ENCODE measurements at places on chromosomes 2 and 18.

GRCh38 chr2:219967247-219968245, 340.1 kb downstream of the SLC4A3 start:
- DNase-seq: no peak

DNA sequence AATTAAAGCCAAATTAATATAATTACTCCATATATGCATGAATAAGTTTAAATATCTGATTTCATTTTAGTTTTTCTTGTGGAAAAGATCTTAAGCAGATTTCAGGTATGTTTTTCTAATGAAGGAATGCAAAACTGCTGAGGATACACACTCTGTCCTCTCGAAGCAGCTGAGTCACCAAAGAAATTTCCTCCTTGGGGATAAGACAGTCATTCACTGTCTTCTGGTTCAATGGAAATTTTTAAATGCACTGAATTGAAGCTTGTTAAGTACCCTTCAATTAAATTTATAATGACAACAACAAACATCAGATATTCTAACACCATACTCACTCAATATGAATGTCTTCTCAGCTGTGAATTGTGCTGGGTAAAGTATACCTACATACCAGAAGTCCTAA, 101.5 kb upstream of the DNER start:
- DNase-seq: no peak

DNA sequence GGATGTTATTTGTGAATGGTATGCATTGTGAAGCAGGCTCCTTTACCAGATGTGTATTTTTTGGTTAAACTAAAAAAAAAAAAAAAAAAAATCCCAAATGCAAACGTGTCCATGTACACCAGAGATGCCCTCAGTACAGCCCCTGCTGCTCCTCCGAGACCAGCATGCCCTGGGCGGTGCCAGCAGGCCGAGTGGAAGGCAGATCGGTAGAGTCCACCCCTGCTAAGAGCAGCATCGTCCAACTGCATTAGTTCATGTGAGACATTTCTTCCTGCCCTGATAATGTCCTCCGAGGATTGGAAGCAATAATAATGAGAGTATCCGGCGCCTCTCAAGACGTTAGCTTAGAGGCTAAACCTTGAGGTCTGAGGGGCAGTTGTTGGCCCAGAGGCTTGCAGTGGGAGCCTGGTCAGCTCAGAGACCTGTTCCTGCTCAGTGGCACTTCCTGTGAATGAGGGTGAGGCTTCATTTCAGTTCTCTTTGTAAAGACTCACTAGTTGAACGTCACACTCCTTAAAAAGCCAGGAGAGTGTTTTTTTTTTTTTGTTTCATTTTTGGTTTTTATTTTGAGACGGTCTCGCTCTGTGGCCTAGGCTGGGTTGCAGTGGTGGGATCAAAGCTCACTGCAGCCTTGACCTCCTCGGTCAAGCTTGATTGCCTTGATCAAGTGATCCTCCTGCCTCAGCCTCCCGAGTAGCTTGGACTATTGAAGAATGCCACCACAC, 5.6 kb downstream of the SLC66A3 start:
- DNase-seq: no peak

GRCh38 chr2:68812251-68812650, 58.9 kb downstream of the BMP10 start:
- DNase-seq: no peak

DNA sequence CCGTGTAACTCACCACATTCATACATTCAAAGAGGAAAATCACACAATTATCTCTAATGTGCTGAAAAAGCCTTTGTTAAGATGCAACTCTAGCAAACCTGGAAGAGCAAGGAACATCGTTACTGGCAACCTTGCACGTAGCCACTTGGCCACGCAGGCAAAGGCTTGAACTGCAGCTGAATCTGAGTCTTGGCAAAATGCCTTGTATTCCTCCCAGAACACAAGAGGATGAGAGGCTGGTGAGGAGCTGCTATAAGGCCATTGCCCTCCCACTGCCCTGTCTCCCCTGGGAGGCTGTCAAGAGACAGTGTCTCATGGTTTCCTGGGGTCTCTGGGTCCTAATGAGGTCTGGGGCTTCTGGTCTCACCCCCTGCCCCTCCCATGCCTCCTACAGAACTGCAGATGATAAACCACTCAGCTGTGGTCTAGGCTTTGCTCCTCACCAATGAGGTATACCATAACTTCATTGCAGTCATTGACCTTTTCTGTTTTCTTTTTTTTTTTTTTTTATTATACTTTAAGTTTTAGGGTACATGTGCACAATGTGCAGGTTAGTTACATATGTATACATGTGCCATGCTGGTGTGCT, 141.4 kb downstream of the SPP2 start:
- DNase-seq: peak; percentile 51

GRCh38 chr2:39247512-39248043, 3.8 kb upstream of the CDKL4 start:
- DNase-seq: peak; percentile 23

GRCh38 chr2:240918258-240919091, 12.3 kb downstream of the CROCC2 start:
- DNase-seq: peak; percentile 8

DNA sequence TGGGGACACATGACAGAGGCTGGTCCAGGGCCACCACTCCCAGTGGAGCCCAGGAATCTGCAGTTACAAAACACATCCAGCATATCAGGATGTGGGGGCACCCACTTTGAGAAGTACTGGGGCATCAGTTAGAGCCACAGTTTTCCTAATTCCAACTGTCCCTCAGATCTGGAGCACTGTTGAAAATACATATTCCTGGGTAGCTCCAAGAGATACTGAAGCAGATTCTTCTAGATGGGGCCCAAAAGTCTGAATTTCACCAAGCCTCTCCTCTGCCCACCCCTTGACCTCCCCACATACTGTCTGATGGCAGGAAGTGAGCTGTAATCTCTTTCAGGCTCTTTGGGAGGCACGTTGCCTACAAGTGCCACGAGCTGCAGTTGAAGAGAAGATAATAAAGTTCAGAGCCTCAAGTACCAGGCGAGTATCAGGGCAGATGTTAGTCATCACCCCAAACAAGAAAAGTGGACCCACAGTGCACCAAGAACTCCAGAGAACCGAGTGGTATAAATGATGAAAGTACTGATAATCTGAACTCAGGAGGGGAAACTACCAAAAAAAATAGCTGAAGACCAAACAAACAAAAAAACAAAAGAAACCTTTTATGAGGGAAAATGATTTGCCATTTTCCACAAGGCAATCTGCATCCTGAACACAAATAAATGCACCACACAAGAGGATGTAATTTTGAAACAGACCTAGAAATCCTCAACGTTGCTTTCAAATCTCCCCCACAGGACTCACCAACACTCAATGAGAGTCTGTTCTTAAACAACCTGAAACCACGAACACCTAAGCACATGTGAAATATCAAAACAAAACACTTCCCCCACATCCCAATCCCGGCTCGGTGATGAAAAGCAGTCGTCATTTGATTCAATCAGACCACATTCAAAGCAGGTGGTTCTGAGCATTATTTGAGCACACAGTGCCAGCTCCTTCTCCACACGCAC, 98.7 kb downstream of the TCF4 start:
- DNase-seq: peak; percentile 44

GRCh38 chr18:33627114-33627513, 49.1 kb downstream of the ASXL3 start:
- DNase-seq: no peak

DNA sequence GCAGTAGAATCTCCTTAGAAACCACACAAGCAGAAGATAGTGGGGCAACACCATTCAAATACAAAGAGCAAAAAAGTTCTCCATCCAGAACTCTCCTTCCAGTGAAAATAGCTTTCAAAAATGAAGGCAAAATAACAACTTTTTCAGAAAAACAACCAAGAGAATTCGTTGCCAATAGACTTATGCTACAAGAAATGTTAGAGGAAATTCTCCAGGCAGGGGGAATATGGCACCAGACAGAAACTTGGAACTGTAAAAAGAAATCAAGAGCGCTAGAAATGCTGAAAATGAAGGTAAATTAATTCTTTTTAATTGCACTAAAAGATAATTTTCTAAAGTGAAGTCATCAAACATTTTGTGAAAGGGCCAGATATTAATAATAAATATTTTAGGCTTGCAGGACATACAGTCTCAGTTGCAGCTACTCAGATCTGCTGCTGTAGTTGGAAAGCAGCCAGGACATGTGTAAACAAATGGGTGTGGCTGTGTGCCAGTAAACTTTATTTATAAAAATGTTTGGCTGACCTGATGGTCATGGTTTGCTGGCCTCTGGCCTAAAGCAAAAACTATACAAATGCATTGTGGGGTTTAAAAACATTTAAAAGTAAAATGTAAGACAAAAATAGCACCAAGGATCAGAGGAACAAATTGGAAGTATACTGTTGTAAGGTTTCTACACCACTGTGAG, 73.7 kb upstream of the TGFA start:
- peak; percentile 63 for DNase-seq

DNA sequence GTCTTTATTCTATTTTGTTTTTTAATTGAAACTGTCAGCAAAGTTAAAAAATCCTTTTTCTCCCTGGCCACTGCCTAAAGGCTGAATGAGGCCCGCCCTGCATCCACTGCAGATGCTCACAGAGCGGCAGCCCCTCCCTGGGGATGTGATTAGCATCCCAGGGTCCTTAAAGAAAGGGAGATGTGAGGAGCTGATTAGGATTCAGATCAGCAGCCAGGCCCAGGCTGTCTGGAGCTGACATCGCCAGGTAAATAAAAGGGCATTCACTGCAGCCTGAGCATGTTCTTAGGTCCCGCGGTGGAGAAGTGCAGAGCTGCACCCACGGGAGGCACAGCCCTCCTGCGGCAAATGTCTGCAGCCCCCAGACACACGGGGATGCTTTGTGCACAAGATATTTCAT, 83.8 kb downstream of the LONRF2 start:
- no peak for DNase-seq

GRCh38 chr2:40103163-40103562, 324.1 kb upstream of the THUMPD2 start:
- DNase-seq: no peak

DNA sequence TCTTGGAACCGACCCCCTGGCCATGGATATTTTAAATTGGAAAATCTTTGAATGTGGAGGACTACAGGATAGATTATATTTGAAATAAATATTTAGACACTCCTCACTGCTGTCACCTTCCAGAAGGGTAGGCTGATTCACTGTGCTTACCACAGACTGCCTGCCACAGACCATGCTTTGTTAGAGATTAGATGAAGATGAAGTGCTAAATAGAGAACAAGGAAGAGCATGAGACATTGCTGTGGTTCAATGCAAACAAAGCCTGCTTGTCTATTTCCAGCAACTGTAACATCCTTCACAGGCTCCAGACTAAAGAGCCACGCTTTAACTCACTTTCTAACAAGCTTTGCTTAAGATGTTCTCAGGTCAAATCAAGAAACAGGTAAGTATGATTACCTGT, 81.0 kb upstream of the TMEM17 start:
- DNase-seq: no peak

DNA sequence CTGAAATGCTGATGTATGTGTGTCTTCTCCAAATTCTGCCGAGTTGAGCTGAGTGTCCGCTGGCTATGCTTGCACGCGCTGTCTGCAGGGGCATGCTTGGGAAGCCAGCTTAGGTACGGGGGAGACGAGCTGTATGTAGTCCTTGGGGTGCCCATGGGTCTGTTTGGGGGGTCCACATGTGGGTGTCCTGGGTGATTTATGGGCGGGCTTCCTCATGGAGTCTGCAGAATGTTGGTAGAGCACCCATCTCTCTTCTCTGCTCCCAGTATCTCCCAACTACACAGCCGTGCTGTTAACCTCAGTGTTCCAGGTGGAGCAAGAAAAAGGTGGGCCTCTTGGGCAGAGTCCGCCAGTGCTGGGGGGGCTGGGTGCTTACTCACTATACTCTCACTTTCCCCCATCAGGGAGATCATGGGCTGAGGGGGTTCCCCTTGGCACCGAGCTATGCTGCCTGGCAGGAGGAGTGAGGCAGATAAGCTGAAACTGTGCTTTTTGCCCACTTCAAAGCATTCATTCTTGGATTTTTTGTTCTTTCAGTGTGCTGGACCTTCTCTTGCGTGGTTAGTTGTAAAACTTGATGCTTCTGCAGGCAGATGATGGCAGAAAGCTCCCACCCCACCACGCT, 128.2 kb upstream of the ALKAL2 start:
- DNase-seq: no peak

DNA sequence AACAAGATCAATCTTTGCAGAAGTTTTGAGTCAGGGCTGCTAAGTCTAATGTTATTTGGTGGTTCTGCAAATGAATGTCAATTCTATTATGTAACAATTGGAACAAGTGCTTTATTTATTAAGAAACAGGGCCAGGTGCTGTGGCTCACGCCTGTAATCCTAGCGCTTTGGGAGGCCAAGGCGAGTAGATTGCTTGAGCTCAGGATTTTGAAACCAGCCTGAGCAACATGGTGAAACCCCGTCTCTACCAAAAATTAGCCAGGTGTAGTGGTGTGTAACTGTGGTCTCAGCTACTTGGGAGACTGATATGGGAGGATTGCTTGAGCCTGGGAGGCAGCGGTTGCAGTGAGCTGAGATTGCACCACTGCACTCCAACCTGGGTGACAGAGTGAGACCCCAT, 13.2 kb upstream of the RNF103 start:
- DNase-seq: no peak

GRCh38 chr2:68272246-68272994, 20.1 kb upstream of the PPP3R1 start:
- DNase-seq: no peak

DNA sequence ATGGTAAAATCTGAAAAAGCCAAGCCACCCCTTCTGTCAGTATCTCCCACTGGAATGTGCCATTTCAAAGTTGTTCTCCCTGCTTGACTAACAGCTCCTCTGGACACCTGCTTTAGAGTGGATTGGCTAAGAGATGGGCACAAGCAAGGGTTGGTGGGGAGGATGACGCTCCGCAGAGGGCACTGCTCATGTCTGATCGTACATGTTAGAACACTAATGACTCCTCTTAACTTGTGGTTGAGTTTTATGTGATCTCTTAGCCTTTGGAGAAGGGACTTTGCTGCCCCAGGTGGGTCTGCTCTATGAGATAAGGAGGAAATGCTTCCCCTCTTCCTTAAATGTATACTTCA, 8.2 kb upstream of the KIAA2012 start:
- no peak for DNase-seq

GRCh38 chr2:85269959-85270358, 57.8 kb downstream of the TGOLN2 start:
- DNase-seq: no peak

DNA sequence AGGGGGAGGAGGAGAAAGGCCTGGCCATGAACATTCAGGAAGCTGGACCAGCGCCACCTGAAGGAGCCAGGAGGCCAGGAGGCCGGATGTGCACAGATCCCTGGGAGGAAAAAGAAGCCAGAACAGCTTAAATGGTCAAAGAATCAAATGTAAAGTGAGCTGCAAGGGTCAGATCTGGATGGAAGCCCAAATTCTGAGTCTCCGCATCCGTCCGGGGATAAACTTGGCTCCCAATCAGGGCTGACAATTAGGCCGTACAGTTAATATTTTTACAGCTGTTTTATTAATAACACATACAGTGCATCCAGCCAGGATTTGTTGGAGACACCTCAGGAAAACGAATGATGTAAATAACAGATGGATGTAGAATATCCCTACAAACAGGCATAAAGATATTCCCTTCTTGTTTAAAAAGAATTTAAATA, 495.1 kb upstream of the TCF4 start:
- no peak for DNase-seq

- DNase-seq: no peak
Measured at GRCh38 chr2:54676656-54677055, 46.8 kb upstream of the EML6 start.
